Renal cortical epithelial cell (primary cell): ENCODE measurements at places on chromosomes 3 and 15.

DNA sequence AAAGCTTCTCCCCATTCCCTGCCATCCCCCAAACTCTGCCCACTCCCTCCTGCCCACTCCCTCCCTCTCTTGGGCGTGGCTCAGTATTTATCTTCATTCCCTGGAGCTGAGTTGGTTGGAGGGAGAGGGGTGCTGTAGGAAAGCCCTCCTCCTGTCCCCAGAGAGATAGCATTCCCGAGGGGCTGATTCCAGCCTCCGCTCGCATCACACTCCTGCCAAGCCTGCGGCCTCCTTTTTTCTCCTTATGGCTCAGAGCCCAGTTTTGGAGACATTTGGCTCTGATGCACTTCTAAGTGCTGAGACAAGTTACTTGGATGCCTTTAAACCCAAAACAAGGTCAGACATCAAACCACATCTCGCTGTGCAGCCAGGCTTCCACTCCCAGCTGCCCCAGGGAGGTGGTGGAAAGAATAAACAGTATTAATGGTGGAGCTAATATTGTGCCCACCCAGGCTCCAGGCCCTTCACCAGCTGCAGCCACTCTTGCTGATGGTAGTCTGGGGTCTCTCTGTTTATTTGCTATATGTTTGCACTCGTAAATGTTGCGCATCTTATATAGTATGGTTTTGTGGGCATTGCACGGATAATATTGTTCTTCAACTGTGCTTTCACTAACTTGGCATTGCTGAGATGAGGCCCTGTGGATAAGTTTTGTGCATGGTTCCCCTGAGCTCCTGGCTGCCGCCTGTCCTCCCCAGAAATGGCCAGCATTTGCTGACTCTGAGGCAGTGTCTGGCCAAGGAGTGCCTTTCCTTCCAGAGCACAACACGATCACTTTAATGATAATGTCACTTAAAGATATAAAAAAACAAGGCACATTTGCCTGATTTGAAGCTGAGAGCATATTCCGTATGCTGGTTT lies 157.2 kb downstream of the LRRC28 start:
- peak; percentile 37 for DNase-seq

DNA sequence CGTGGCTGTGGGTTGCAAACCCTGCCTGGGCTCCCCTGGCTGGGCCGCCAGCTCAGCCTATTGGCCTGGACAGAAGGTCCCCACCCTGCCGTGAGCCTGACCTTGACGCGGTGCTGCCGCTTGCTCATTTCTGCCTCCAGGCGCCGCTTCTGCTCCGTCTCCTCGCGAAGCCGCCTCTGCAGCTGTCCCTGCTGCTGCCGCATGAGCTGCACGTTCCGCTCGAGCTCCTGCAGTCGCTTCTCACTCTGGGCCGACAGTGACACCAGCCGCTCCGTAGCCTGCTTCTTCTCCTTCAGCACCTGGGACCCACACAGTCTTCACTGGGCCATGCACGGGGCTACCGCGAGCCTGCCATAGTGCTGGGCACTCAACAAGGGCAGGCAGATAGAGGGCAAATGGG lies 21.7 kb downstream of the KIF7 start:
- no peak for DNase-seq

- DNase-seq, result peak; percentile 16
These were observed 9.8 kb downstream of the P2RY14 start for GRCh38 chr3:151268267-151269235.

DNA sequence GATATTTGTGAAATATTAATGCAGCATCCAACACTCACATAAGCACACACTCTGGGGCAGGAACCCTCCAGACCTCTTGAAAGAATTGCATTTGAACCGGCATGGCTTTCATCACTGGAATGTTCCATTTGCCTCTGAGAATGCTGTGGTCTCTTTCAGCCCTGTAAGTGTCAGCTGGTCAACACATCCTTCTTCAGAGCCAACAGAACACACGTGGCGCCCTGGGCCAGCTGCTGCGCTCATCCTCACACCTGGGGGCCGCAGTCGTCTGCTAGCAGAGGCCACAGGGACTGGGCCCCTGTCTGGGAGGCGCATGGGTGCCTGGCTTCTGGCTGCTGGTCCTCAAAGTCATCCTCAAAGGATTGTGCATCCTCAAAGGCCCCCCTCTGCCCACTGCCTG lies 71.4 kb upstream of the HERC1 start:
- DNase-seq, result no peak

DNA sequence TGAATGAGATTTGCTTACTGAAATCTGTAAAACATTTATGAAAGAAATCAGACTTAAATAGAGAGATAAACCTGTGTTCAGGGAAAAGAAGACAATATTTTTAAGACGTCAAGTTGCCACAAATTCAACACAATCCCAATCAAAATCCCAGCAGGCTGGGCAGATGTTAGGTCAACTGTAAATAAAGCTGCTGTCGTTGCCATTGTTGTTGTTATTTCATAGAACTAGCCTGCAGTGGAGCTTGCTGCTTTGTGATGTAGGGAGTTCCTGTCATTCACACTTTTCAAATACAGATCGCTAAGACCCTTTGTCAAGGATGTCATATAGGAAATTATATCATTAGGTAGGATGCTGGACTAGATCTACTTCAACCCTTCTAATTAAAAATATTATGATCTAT lies 123.1 kb downstream of the NEO1 start:
- no peak for DNase-seq

GRCh38 chr3:46516521-46516920 lies 18.7 kb downstream of the RTP3 start:
- no peak for DNase-seq

DNA sequence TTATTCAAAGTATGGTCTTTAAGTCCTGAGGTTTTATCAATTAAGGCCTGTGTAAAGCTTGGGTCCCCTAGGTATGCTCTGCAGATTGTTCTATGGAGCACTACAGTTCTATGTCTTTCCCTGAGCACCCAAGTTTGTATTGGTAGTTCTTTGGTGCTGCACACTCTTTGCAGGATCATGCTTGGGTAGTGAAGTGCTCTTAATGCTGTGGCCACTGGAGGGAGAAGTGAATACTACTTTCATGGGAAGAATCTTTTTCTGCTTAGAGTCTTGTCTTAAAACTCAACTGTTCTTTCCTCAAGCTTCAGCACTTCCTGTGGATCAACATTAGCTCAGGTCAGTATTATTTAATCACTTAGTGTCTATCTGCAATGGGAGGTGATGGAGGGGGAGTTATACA lies 93.6 kb upstream of the CFAP20DC start:
- DNase-seq, result peak; percentile 3

GRCh38 chr15:33159726-33160453 lies 34.6 kb downstream of the FMN1 start:
- peak; percentile 35 for DNase-seq

- DNase-seq, result peak; percentile 25
These were observed 191.9 kb upstream of the TSC22D2 start for GRCh38 chr3:150216041-150216811.

GRCh38 chr15:100341239-100341749 lies 481 bp downstream of the ADAMTS17 start:
- DNase-seq, result no peak

- no peak for DNase-seq
These were observed 22.6 kb downstream of the XYLB start for GRCh38 chr3:38369186-38369585.

GRCh38 chr15:100690032-100690794 lies 87.8 kb downstream of the ASB7 start:
- no peak for DNase-seq

GRCh38 chr3:41575724-41576123 lies 376.4 kb downstream of the CTNNB1 start:
- DNase-seq, result no peak

GRCh38 chr3:42070524-42070923 lies 20.6 kb upstream of the TRAK1 start:
- no peak for DNase-seq

GRCh38 chr15:55587321-55588069 lies 650 bp downstream of the PYGO1 start:
- no peak for DNase-seq

DNA sequence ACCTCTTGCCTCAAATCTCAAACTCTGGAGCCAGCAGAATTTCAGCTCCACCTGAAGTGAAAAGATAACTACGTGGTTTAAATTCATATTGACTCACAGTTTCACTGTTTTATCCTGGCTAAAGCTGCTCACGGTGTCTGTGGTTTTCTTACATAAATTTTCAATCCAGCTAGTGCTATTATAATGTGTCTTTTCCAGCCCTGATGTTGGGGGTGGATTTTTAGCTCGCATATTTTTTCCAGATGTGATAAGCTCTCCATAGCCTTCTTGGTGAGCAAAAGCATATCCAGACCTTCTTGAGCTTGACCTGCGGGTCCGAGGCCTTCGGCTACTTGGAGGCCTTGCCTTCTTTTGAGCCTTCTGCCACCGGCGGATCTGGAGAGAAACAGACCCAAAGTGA lies 239.3 kb downstream of the DTWD1 start:
- no peak for DNase-seq

- peak; percentile 52 for DNase-seq
These were observed 527.9 kb upstream of the MDFIC2 start for GRCh38 chr3:70840106-70840870.

GRCh38 chr3:190903156-190903555 lies 40.7 kb upstream of the GMNC start:
- no peak for DNase-seq

GRCh38 chr3:153704115-153704514 lies 417.1 kb upstream of the ARHGEF26 start:
- peak; percentile 7 for DNase-seq

DNA sequence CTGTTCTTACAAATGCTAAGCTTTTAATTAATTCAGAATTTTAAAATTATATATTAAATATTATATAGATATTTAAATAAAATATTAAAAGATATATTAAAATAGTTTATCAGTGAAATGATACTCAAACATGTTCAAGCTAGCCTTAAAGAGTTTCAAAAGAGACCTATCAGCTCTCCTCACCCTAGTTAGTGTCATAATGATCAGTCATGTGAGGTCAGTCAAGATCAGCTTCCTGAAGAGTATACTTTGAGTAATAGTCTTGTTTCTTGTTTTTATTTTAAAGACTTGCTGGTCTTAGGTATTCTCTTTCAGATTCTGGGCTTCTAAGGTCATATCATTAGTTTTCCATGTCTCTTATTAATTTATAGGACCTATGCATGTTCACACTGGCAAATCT lies 14.5 kb downstream of the EXOG start:
- no peak for DNase-seq

DNA sequence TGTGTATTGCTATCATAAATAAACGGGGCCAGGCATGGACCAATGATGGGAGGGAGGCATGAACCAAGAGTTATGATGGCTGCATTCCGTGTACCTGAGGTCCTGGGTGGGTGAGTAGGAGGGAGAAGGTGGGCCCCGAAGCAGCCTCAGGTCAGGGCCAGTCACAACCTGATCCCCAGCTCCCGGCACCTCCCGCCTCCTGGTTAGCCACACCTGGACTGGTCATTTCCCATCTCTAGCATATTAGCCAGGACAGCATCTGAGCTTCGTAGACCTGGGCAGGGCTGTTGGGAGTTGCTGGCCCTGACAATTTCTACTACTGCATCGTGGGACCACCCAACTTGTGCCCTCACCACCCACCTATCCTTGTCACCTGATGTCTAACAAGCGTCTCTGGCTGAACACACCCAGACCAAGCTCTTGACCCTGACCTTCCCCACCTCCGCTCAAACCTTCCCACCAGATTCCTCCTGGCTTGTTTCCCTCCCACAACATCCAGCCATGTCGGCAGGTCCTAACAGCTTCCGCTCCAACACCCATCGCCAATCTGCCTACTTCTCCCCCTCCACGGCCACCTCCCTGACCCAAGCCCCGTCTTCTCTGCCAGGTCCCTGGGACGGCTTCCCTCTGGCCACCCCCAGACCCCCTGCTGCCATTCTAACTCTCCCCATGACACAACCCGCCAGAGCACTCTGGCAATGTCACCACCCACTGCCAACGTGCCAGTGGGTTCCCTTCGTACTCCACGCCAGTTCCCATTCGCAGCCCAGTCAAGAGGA lies 133.8 kb upstream of the IQSEC1 start:
- no peak for DNase-seq

- no peak for DNase-seq
These were observed 26.6 kb upstream of the SLMAP start for GRCh38 chr3:57729334-57730045.

DNA sequence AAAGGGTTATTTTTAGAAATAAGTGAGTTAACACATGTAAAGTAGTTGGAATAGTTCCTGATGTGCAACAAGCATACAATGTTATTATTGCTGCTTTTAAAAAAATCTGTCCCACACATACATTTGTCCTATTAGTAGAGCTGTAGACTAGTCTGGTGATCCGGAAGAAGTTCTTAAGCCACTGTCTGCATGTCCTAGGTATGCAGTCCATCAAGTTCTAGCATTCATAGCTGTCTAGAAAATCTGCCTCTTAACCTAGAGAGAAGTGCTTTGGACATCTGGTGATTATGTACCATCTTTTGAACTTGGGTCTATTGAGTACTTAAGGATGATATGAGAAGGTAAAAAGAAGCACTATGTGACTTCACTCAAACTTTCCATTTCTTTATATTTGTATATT lies 439.9 kb upstream of the NAALADL2 start:
- no peak for DNase-seq

GRCh38 chr3:194488055-194488742 lies 1.4 kb upstream of the ATP13A3 start:
- DNase-seq, result peak; percentile 58

DNA sequence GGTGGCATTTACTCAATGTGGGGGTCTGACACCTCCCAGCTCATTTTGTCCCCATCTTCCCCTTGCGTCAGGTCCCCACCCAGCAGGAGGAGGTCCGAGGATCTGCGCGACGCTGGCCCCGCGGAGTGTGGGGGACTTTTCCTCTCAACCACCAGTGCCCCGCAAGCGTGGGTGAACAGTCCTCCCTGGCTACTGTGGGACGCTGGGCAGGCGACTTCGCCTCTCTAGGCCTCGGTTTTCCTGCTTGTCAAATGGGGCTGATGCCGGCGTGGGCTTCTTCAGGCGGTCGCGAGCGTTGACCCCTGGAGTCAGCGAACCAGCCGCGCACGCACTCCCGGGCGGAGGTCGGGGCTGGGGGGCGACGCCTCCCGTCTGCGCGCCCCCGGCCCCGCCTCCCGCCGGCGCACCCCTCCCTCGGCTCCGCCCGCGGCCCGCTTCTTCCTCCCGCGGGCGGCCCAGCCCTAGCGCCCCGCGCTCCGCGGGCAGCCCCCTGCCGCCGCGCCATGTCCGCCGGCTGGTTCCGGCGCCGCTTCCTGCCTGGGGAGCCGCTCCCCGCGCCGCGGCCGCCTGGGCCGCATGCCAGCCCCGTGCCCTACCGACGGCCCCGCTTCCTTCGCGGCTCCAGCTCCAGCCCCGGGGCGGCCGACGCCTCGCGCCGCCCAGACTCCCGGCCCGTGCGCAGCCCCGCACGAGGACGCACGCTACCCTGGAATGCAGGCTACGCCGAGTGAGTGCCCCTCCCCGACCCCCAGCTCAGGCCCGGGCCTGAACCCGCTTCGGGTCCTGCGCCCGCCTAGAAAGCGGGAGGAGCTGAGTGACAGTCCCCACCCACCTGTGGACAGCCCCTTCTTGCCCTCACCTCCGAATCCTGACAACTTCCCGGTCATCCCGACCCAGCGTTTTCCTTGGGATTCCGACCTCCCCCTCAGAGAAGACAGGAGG lies at the start of gene PPM1M:
Gene PPM1M, plus strand, starts transcription at position 438 of the 942 bp plus-strand sequence. Its CDS starts 66 bp downstream, at position 504.
- no peak for DNase-seq

- no peak for DNase-seq
These were observed 82.4 kb downstream of the OXSM start for GRCh38 chr3:25872200-25872877.
